ENCODE measurements at places on chromosomes 5 and 9. TPM values are rescaled to one million over a fixed set of nuclear protein-coding genes. Genes with fewer than 3 reads are reported as not detected.

The LSM11 gene
- total RNA-seq = 3.6 TPM

The HK3 gene
- 1.8 TPM for total RNA-seq

The TLE4 gene
- total RNA-seq = 17.9 TPM

The SPATA31A3 gene
- not detected for total RNA-seq

The TRMO gene
- 17.1 TPM for total RNA-seq

The PCDHGA10 gene
- total RNA-seq = 5.4 TPM

The C9 gene
- not detected for total RNA-seq

The SPAG8 gene
- total RNA-seq = not detected

The NCS1 gene
- total RNA-seq = 3.9 TPM

The TMEM215 gene
- not detected for total RNA-seq

The PCDHGC5 gene
- total RNA-seq = 3.1 TPM

The SPARC gene
- total RNA-seq = 168 TPM

The UQCRQ gene
- 84.4 TPM for total RNA-seq

The IFNE gene
- not detected for total RNA-seq

The BNC2 gene
- total RNA-seq = 0.99 TPM

The WDR31 gene
- 2.3 TPM for total RNA-seq

The PHF24 gene
- total RNA-seq = 0.26 TPM

The SLC34A3 gene
- not detected for total RNA-seq

The NSG2 gene
- 2.9 TPM for total RNA-seq

The RICTOR gene
- total RNA-seq = 27.5 TPM

The C9orf72 gene
- total RNA-seq = 20.5 TPM

The SLC6A7 gene
- total RNA-seq = not detected

The DAB2 gene
- total RNA-seq = 33.9 TPM

The PCDHB10 gene
- 2.3 TPM for total RNA-seq

The TNC gene
- total RNA-seq = 1.6 TPM

The WNK2 gene
- 85.4 TPM for total RNA-seq

The WHRN gene
- total RNA-seq = 13.5 TPM

The C9orf152 gene
- total RNA-seq = 0.33 TPM

The DIPK1B gene
- total RNA-seq = 2.0 TPM

The SPINK13 gene
- total RNA-seq = 2.6 TPM

The SH2D3C gene
- total RNA-seq = 4.2 TPM

The LPAR1 gene
- total RNA-seq = 10.9 TPM

The PTGDS gene
- total RNA-seq = 17.8 TPM

The SLC6A18 gene
- total RNA-seq = not detected

The ESM1 gene
- total RNA-seq = not detected

The PAEP gene
- not detected for total RNA-seq

The GRIA1 gene
- total RNA-seq = 2.6 TPM

The GABRA1 gene
- not detected for total RNA-seq

The PCDHB9 gene
- total RNA-seq = 19.8 TPM

The TERT gene
- not detected for total RNA-seq

The NOXA1 gene
- 12.9 TPM for total RNA-seq

The ANKRD20A1 gene
- total RNA-seq = 4.6 TPM

The IRF1 gene
- total RNA-seq = 15.5 TPM

The TAF11L10 gene
- total RNA-seq = not detected

The GLDC gene
- total RNA-seq = not detected

The ZER1 gene
- total RNA-seq = 41.9 TPM

The G3BP1 gene
- 34.6 TPM for total RNA-seq

The EQTN gene
- not detected for total RNA-seq

The PLPPR1 gene
- not detected for total RNA-seq

The GADD45G gene
- total RNA-seq = 54.2 TPM

The ATG12 gene
- 28.3 TPM for total RNA-seq

The C9orf153 gene
- 7.6 TPM for total RNA-seq

The DMRT1 gene
- total RNA-seq = not detected

Data from body of pancreas (tissue), 4 donors.